ENCODE measurements at places on chromosomes 4 and X. TPM values are rescaled to one million over a fixed set of nuclear protein-coding genes. Genes with fewer than 3 reads are reported as not detected.

DNA sequence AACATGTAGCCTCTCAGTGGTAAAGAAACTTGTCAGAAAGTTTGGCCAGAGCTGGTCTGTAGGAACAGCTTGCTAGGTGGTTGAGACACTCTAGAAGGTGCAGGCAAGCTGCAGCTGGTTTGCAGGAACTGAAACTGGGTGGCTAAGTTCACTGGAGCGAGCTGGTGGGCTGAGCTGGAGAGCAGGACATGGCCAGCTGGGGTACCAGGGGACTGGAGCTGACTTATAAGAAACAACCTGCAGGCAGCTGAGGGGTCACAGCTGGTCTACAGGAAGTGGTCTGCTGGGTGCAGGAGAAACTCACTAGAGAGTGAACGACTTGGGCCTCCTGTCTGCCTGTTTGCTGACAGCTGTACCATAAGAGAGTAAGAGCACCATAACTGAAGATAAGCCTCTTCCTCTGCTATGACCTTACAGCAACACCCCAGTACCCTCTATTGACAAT is 157.1 kb upstream of the LNX1 start:
- no peaks in the 10 kb centered on the region for H3K4me1 ChIP-seq
- H3K27me3 ChIP-seq, result no peaks in the 10 kb centered on the region
- H3K27ac ChIP-seq, result no peak overlapping the region
- no peaks in the 10 kb centered on the region for H3K36me3 ChIP-seq

- H3K27ac ChIP-seq, result no peak overlapping the region
- no peaks in the 10 kb centered on the region for H3K36me3 ChIP-seq
- no peak overlapping the region for H3K4me3 ChIP-seq
These were observed 1644.4 kb downstream of the STIM2 start for GRCh38 chr4:28505064-28505463.

GRCh38 chr4:153143527-153144348 is 60.5 kb upstream of the TRIM2 start:
- H3K27ac ChIP-seq, result no peak overlapping the region
- no peaks in the 10 kb centered on the region for H3K27me3 ChIP-seq
- no peak overlapping the region for H3K4me3 ChIP-seq
- no peaks in the 10 kb centered on the region for H3K36me3 ChIP-seq
- DNase-seq, result peak; percentile 37

GRCh38 chr4:90198086-90198847 is 71.1 kb downstream of the CCSER1 start:
- H3K27me3 ChIP-seq, result no peaks in the 10 kb centered on the region
- H3K4me1 ChIP-seq, result no peaks in the 10 kb centered on the region
- H3K4me3 ChIP-seq, result no peak overlapping the region
- H3K36me3 ChIP-seq, result no peaks in the 10 kb centered on the region
- no peak overlapping the region for H3K27ac ChIP-seq

DNA sequence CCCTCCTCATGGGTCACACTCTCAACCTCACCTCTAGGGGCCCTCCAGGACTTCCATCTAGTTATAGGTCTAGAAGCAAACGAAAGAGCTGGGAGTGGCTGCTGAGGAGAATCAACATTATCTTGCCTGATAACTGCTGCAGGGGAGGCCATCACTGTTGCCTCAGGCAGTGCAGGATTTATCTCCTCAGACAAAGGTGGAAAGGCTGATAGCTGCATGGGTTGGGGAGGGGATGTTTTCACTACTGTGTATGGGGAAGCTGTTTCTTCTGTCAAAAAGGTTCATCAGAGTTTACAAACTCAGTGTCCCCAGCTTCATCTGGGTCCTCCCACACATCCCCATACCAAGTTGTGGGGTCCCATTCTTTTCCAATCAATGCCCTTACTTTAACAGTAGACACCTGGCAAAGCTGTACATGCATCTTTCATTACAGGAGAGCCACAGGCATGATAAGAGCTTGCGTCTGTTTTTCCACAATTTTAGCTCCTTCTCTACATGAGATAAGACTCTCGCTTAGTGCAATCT is 17.6 kb upstream of the PRDM8 start:
- peaks cover 4% of the 10 kb centered on the region for H3K4me1 ChIP-seq
- H3K36me3 ChIP-seq, result no peaks in the 10 kb centered on the region
- no peak overlapping the region for H3K27ac ChIP-seq

DNA sequence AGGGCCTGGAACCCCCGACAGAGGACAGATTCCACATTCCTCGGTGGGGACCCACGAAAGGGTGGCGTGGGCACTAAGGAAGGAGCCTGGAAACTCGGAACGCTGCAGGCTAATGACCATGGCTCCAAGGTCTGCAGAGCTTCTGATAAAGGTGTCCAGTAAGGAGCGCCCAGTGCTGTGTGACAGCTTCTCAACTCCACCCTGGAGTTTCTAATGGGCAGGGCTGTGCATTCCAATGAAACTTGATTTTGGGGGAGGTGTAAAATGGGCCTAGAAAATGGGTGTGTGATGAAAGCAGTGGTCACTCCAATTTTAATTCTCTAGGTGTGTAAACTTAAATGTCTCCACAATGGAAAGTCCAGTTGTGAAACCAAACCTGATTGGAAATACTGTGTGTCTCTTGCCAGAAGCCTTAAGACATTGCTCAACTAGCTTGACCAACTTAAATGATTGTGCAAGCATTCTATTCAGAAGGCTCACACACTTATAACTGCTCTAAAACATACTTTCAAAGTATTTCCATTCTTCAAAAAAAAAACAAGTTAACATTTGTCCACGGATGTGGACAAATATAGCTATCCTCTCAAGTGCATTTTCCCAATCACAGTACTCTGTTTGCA is 52.1 kb downstream of the XAGE2 start:
- H3K4me1 ChIP-seq, result no peaks in the 10 kb centered on the region
- H3K27ac ChIP-seq, result no peak overlapping the region
- H3K4me3 ChIP-seq, result no peak overlapping the region

GRCh38 chr4:158164768-158165213 is 8.0 kb downstream of the GASK1B start:
- no peaks in the 10 kb centered on the region for H3K36me3 ChIP-seq
- no peak for DNase-seq
- peaks cover 9% of the 10 kb centered on the region for H3K4me1 ChIP-seq
- H3K27me3 ChIP-seq, result no peaks in the 10 kb centered on the region
- no peak overlapping the region for H3K27ac ChIP-seq
- no peak overlapping the region for H3K4me3 ChIP-seq

GRCh38 chr4:153074936-153075630 is 129.2 kb upstream of the TRIM2 start:
- no peaks in the 10 kb centered on the region for H3K27me3 ChIP-seq
- no peak overlapping the region for H3K27ac ChIP-seq
- no peaks in the 10 kb centered on the region for H3K4me1 ChIP-seq
- no peaks in the 10 kb centered on the region for H3K36me3 ChIP-seq

- no peaks in the 10 kb centered on the region for H3K4me1 ChIP-seq
- H3K36me3 ChIP-seq, result no peaks in the 10 kb centered on the region
- no peaks in the 10 kb centered on the region for H3K27me3 ChIP-seq
- DNase-seq, result no peak
- H3K4me3 ChIP-seq, result no peak overlapping the region
These were observed 8.2 kb downstream of the SH3TC1 start for GRCh38 chr4:8207314-8207713.

GRCh38 chrX:153491351-153491914 is 3.3 kb upstream of the BGN start:
- no peaks in the 10 kb centered on the region for H3K36me3 ChIP-seq
- DNase-seq, result no peak
- H3K4me1 ChIP-seq, result no peaks in the 10 kb centered on the region
- H3K4me3 ChIP-seq, result no peak overlapping the region
- no peaks in the 10 kb centered on the region for H3K27me3 ChIP-seq

DNA sequence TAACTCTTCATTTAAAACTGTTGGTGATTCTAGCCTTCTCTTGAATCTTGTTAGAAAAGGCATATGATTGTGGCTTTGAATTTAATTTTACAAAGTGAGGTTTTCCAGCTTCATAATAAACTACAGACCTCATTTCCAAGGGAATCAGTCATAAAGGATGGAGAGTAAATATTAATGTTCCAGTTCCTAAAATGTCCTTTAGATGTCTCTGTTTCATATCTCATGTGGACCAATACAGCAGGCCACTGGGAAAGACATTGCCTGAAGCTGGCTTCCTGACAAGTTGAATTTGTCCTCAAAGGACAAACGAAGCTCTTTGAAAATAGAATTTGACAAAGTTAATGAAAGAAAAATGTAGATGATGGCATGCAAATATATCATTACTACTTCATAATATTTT is 125.4 kb downstream of the ZNF330 start:
- no peaks in the 10 kb centered on the region for H3K36me3 ChIP-seq
- H3K27me3 ChIP-seq, result no peaks in the 10 kb centered on the region
- no peak for DNase-seq
- H3K4me1 ChIP-seq, result peaks cover 11% of the 10 kb centered on the region
- no peak overlapping the region for H3K27ac ChIP-seq

The MAP9 gene
- total RNA-seq, result 4.2 TPM

The ALG13 gene
- total RNA-seq, result 27.8 TPM

The F8 gene
- total RNA-seq, result 9.5 TPM

The ADGRA3 gene
- total RNA-seq, result 16.8 TPM

The ACE2 gene
- total RNA-seq, result 1.0 TPM

The SPOCK3 gene
- total RNA-seq, result 0.16 TPM

The SERTM2 gene
- not detected for total RNA-seq

The DCAF8L2 gene
- not detected for total RNA-seq

The PRDM8 gene
- total RNA-seq, result 0.59 TPM

The NEUROG2 gene
- total RNA-seq, result not detected

The BDH2 gene
- total RNA-seq, result 24.1 TPM

The SULT1B1 gene
- 0.09 TPM for total RNA-seq

The ANXA3 gene
- 36.5 TPM for total RNA-seq

Measured in pancreas (tissue), 10 donors.